ENCODE measurements at places on chromosomes 13 and 19.

- no peak for DNase-seq
Measured at GRCh38 chr13:42047561-42048341, 697 bp upstream of the DGKH start.

- DNase-seq: no peak
Measured at GRCh38 chr13:54305377-54305776, 1276.8 kb downstream of the OLFM4 start.

DNA sequence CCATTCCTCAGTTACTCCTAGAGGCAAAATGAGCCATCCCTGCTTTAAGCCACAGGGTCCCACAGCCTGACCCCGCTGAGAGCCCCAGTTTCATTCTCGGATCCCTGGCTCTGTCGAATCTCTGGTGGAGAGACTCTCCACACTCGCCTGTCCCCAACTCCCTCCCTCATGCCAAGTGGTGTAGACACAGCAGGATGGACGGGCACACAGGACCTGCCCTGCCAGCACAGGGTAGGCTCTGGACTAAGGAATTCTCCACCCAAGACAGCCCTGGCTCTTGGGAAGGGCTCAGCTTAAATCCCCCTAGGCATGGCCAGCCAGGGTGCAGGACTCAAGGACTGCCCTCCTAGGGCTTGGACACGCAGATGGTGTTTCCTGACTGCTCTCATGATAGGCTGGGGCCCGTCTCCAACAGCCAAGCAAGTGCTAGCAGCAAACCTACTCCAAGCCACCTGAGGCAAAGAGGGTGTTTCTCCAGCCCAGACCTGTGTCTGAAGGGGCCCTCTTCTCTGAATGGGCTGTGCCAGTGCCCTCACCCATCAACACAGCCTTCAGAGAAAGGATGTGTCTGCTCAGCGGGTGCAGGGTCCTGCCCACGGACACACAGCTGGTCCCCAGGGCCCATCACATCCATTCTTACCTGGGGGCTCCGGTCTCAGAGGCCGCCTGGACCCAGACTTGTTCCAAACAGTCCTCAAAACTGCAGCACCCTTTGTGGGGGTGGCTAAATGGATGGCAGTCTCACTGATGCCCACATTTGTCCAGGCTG is 65.3 kb downstream of the PEPD start:
- DNase-seq: no peak

DNA sequence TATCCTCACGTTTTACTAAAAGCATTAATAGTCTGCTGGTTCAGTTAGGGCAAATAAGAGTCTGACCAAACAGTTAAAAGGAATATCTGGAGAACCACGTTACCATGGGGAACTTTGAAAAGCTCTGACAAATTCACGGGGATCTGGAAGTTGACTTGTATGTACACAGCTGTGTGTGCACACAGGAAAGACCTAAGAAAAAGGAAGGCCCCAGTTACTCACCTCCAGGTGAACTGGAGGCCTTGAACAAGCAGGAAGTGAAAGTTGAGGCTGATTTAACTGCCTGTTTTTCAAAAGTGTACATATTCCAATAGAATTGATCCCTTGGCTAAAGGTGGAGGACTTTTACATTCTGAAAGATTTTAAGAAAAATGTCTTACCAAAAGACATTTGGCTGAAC is 1891.6 kb upstream of the PCDH20 start:
- DNase-seq: no peak

- DNase-seq: no peak
Measured at GRCh38 chr13:29977476-29978120, 127.2 kb upstream of the UBL3 start.

- no peak for DNase-seq
Measured at GRCh38 chr19:18776736-18777135, 14.4 kb downstream of the COMP start.

All from substantia nigra (tissue), 51 donors.